ENCODE measurements at places on chromosomes 4 and X. TPM values are rescaled to one million over a fixed set of nuclear protein-coding genes. Genes with fewer than 3 reads are reported as not detected.

The ZRSR2 gene
- 0.78 TPM for total RNA-seq

The CTSO gene
- total RNA-seq = 10.6 TPM

The PCDH11X gene
- under 0.01 TPM for total RNA-seq

The CXorf49 gene
- total RNA-seq = not detected

The SSX4B gene
- not detected for total RNA-seq

The ADAMTS3 gene
- total RNA-seq = 2.1 TPM

The DMD gene
- 8.9 TPM for total RNA-seq

The SPARCL1 gene
- 1.0 TPM for total RNA-seq

The NUDT10 gene
- 5.8 TPM for total RNA-seq

The CHRDL1 gene
- not detected for total RNA-seq

The CENPVL2 gene
- total RNA-seq = not detected

The MED12 gene
- 19.0 TPM for total RNA-seq

The ZNF157 gene
- total RNA-seq = under 0.01 TPM
